ENCODE measurements at places on chromosomes 16 and 17. TPM values are rescaled to one million over a fixed set of nuclear protein-coding genes. Genes with fewer than 3 reads are reported as not detected.

- no peak for DNase-seq
Measured at GRCh38 chr16:71526111-71526631, at the start of gene CHST4. Gene CHST4 (plus strand): TSS chr16:71526426. CDS start chr16:71536678, 10,252 bp downstream.

GRCh38 chr16:68732042-68732680 lies 4.9 kb upstream of the CDH1 start:
- peak; percentile 93 for DNase-seq

DNA sequence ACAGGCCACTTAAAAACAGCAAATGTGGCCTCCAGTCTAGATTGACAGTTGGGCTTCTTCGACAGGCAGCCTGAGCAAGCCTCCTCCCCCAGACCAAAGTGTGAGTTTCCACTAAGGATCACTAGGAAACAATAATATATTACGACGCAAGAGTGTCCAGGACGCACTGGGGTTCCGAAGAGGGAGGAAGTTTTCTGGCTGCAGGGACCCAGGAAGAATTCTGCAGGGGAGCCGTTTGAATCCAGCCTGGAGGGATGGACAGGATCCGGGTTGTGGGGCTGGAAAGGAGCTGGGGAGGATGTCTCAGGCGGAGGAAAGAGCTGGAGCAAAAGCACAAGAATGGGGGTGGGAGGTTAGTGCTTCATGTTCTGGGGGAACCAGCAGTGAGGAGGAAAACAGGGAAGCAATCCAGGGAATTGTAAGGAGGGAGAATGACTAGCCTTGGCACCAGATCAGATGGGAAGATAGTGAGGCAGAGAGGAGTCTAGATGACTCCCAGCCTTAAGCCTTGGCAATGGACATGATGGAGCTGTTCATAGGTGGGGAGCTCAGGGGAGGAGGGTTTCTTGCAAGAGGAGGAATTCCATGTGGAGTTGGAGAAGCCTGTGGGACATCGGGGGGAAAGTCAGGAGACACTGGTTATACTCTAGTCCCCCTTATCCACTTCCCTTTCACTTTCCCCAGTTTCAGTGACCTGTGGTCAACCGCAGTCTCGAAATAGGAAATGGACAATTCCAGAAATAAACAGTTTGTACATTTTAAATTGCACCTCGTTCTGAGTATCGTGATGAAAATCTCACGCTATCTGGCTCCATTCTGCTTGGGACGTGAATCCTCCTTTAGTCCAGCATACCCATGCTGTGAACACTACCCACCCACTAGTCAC lies 26.6 kb downstream of the NGFR start:
- peak; percentile 35 for DNase-seq

GRCh38 chr16:29146266-29146665 lies 161.4 kb downstream of the LAT start:
- DNase-seq = no peak

GRCh38 chr17:45168991-45169752 lies 7.5 kb downstream of the HEXIM2 start:
- DNase-seq = no peak

DNA sequence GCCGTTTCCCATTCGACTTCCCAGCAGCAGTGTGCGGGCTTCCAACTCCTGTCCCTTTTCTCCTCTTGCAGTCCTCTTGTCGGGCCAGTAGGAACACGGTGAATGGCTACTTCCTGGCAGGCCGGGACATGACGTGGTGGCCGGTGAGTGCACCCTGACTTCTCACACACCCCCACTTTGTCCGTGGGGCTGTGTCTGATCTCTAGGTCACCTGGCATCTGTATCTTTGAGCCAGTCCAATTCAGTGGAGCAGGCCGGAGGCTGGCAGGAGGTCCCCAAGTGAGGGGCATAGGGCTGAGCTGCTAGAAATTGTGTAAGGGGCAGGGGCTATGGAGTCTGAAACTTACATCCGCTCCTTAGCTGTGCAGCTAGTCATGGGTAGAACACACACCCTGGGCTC lies 6.6 kb downstream of the SLC5A10 start:
- no peak for DNase-seq

DNA sequence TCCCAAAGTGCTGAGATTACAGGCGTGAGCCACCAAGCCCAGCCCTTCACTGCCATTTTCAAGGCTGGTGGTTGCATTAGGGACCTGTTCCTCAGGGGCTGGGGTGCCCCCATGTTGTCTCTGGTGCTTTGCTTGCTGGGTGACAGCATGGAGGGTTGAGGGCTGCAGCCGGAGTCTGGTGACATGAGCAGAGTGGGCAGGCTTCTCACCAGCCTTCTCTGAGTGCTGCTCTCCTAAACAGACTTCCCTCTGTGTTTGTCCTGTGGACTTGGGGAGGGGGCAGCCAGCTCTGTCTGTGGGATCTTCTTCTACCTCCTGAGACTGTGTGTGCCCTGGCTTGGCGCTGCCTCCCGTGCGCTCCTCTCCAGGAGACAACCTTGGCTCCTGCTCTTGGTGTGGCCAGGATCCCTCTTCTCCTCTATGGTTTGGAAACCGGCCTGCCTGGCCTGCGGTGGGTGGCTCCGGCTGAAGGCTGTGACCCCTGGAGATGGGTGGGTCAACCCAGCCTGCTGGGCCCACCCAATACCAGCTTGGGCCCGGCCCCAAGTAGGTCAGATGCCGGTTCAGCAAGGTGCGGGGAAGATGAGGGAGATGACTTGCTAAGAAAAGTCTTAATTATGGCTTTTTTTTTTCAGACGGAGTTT lies 72.1 kb downstream of the PDPK1 start:
- DNase-seq = no peak

- DNase-seq = no peak
Measured at GRCh38 chr17:73401911-73402310, 90.1 kb upstream of the CDC42EP4 start.

GRCh38 chr16:11067266-11067665 lies 122.9 kb downstream of the CLEC16A start:
- DNase-seq = no peak

GRCh38 chr17:50169881-50170459 lies 4.2 kb downstream of the SGCA start:
- no peak for DNase-seq

GRCh38 chr17:48992444-48992843 lies 4.7 kb upstream of the IGF2BP1 start:
- no peak for DNase-seq

DNA sequence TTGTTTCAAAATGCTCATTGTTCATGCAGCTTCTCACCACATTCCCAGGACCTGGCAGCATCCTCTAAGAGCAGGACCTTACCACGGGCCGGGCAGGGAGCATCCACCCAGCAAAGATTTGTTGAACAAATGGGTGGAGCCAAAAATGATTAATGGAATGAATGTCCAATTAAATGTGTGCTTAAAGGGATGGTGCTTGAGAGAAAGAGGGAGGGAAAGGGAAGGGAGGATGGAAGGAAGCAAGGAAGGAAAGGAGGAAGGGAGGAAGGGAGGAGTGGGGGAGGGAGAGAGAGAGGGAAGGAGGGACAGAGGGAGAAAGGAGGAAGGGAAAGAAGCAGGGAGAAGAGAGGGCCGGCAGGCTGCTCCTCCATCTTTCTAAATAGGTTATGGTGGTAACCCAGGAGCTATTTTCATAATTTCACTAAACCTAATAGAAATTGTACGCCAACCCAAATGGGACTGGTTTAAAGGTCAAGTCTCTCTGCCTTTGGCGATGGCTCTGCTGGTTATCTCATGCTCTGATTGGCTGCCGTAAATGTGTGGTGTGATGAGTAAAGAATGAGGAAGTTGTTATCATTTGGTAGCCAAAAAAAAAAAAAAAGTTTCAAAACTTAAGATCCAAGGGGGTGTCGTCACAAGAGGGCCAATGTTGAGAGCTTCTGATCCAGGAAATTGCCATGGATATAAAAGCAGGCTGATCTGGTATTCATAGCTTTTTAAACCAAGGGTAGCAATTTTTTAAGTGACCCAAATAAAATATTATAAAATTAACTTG lies 126.7 kb upstream of the FOXF1 start:
- peak; percentile 29 for DNase-seq

GRCh38 chr17:32520104-32520701 lies 33.4 kb downstream of the CDK5R1 start:
- DNase-seq = no peak

- DNase-seq = peak; percentile 33
Measured at GRCh38 chr17:49407086-49407485, 7.6 kb downstream of the PHB1 start.

GRCh38 chr16:28311913-28312312 lies 19.6 kb downstream of the SBK1 start:
- DNase-seq = no peak

DNA sequence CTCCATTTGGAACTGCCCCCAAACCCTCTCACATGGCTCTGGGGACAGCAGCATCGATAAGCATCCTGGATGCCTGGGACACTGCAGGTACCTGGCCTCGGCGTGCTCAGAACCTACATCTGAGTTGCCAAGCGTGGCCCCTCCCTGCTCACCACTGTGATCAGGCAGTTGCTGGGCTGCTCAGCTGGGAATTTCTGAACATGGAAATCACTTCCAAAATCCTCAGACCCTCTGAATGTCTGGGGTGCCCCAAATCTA lies 6.3 kb downstream of the CDH5 start:
- DNase-seq = no peak

- DNase-seq = no peak
Measured at GRCh38 chr17:14777291-14777690, 476.4 kb downstream of the HS3ST3B1 start.

- DNase-seq = no peak
Measured at GRCh38 chr16:11171757-11172299, 84.2 kb downstream of the SOCS1 start.

- no peak for DNase-seq
Measured at GRCh38 chr17:50835301-50836234, at the start of gene WFIKKN2. Gene WFIKKN2 (plus strand): TSS chr17:50835586. CDS start chr17:50835938, 352 bp downstream.

- DNase-seq = peak; percentile 89
Measured at GRCh38 chr16:79600638-79601091, at the start of gene MAF. Gene MAF (minus strand): TSS chr16:79600737. CDS start chr16:79599902, 835 bp downstream.

DNA sequence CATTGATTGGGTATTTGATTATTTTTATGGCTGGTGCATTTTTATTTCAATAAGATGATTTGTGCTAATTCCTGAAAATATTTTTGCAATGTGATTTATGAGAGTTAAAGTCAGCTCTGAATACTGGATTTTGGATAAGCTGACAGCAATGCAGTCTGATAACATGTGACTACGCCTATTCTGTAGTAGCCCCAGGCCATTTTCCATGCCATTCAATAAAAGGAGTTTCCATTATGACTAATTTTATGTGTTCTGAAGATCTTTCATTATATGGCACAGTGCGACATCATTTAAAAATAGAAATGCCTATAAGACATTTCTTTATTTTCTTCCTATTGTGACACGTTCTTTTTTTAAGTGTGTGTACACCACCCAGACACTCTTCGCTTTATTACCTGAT lies 46.3 kb downstream of the KCNJ2 start:
- DNase-seq = no peak

GRCh38 chr17:14840616-14841231 lies 424.4 kb downstream of the PMP22 start:
- DNase-seq = no peak

DNA sequence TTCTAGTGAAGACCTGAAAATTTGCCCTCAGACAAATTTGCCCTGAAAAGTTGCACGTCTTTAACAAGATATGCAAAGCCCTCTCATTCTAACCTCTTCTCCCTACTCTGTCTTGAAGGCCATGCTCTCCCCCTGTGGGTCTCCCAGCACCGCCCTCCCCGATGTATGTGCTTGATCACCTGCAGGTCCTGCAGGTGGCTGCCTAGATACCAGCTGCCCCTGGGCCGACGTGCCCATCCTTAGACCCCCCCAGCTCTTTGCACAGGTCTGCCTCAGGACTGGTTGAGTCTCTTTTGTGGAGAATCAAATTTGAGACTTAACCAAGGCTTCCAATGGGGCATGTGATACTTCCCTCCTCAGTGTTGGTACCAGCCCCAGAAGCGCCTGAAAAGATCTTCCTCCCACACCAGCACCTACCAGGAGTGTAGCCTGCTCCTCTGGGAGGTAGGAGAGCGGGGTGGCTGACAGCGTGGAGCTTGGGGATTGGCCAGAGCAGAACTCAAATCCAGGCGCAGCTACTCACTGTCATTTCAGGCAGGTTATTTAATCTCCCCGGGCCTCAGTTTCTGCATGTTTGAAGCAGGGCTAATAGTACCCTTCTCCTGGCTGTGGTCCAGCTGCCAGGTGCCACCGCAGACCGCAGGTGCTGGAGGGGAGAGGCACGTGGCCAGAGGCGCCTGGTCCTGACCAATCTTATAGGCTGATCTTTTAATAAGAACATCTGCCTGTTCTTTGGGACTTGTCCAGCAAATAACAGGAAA lies 4.5 kb upstream of the MRPL38 start:
- no peak for DNase-seq

GRCh38 chr16:52496051-52496876 lies 50.7 kb downstream of the TOX3 start:
- DNase-seq = no peak

PRSS22 gene
- total RNA-seq = 131 TPM

FAM20A gene
- total RNA-seq = 0.44 TPM

ITGAX gene
- not detected for total RNA-seq

YPEL2 gene
- 4.5 TPM for total RNA-seq

CPNE7 gene
- 40.4 TPM for total RNA-seq

PLK1 gene
- total RNA-seq = 104 TPM

ZSCAN10 gene
- total RNA-seq = not detected

THAP11 gene
- 46.8 TPM for total RNA-seq

SALL1 gene
- not detected for total RNA-seq

CMTM2 gene
- not detected for total RNA-seq

OSBPL7 gene
- 46.8 TPM for total RNA-seq

MARVELD3 gene
- total RNA-seq = 51.7 TPM

SYCE1L gene
- total RNA-seq = 8.2 TPM

TSNAXIP1 gene
- 0.91 TPM for total RNA-seq

CX3CL1 gene
- total RNA-seq = not detected

PRSS21 gene
- not detected for total RNA-seq

BRIP1 gene
- 18.3 TPM for total RNA-seq

TAC4 gene
- 17.1 TPM for total RNA-seq

FNDC8 gene
- not detected for total RNA-seq

CD300LG gene
- not detected for total RNA-seq

Data from Caco-2 (cell line).